ENCODE measurements at places on chromosomes 3 and 15.
A peak's percentile ranks its signal among the peaks of the same experiment; 100 is the strongest.

DNA sequence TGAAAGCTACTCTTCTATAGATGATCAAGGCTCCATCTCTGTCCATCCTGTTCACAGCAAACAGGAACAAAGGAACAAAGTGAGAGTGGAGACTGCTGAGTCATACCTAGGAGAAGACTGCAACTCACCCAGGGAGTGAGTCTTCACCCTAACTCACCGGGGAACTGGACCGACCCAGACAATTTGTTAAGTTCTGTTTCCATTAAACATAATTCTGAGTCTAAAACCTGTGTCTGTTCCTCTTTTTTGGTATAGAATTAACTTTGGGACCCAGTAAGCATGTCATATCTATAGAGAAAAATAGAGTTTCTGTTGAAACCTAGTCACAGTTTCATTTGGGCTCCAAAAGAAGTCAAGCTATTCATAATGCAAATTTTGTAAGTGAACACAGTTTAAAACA is 21.6 kb downstream of the CCDC80 start:
- no peak for DNase-seq

DNA sequence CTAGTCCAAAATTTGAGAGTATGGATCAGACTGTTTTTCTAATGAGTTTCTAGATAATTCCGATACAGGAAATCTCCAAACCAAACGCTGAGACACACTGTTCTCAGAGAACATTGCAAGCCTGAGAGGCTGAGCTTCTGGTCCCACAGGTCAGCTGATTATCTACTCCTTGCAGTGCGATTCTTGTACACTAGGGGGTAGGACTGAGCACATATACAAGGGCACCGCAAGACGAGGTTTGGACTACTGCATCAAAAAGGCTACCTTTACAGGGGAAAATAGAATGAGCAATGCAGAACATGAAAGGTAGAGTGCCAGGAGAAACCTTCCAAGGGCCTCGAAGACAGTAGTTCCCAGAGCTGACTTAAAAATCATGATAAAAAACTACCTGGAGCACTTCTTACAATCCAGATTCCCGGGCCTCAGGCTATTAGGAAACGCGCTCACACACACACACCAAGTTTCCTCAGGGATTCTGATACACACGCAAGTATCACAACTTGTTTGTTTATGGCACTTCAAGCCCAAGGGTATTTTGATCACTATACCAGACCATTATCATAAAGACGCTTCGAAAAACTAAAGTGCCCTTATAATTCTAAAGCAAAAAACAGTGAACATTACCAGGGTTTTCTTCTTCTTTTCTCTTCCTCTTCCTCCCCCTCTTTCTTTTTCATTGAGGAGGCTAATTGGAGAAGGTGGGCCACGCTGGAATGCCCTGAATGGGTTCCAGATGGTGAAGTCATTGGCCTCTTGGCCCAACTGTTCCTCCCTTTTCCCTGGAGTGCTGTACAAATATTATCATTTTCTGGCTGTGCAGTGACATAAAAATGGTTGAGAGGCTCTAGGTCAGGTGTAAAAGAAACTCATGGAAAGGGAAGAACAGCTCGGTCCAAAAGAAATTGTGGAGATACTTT is 61.8 kb downstream of the SLC12A8 start:
- DNase-seq: no peak

DNA sequence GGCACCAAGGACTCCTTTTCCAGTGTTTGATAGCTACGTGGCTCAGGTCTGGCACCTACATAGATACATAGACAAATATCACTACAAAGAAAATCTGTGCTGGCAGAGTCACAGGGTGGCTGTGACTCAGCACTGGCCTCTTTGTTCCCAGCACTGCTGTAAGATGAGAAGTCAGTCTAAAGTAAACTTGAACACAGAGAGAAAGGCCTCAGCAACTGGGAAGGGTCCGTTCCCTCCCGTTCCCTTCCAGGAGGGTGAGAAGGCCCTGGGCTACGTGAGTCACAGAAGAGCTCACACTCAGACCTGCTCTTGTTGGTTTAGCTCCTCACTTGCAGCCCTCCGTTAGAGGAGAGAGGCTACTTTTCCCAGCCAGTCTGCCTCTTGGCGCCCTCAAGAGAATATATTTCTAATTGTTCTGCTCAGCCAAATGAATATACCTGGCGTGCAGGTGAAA is 23.1 kb downstream of the ANXA2 start:
- no peak for DNase-seq

- no peak for DNase-seq
These were observed 44.5 kb upstream of the CCDC80 start for GRCh38 chr3:112685420-112685819.

DNA sequence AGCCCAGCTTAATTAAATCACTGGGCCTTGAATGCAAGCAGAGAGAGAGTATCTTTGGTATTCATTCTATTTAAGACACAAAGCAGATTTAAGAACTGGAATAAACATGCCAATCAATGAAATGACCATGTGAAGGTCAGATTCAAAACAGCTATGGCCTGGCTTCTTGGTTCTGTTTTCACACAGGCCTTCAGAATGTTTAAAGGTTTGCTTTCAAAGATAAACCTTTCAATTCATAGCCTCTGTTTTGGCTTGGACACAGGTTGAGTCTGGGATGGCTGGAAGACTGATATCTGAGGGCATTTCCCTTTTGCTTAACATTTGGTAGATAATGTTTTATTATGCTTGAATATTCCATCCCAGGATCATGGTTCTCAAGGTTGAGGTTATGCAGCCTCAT is 244.4 kb upstream of the KBTBD8 start:
- no peak for DNase-seq

- DNase-seq: no peak
These were observed 517.2 kb downstream of the SHQ1 start for GRCh38 chr3:72331076-72331475.

DNA sequence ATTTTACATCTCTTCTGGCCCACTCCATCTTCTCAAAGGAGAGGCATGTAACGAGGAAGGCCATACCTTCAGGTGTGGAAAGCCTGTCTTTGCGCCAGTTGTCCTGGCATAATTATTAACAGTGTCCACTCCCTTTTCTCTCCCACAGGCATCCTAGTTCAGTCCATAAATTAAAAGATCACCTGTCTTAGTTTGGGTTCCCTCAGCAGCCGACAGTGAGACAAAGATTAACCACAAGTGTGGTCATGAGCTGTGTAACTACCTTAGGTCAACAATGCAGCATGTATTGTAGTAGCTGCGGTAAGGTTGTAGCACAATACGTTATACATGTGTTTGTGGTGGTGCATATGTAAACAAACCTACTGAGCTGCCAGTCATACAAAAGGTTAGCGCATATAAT is 103.3 kb upstream of the GALNT15 start:
- no peak for DNase-seq

- no peak for DNase-seq
These were observed 7.9 kb upstream of the EOMES start for GRCh38 chr3:27729748-27730611.

DNA sequence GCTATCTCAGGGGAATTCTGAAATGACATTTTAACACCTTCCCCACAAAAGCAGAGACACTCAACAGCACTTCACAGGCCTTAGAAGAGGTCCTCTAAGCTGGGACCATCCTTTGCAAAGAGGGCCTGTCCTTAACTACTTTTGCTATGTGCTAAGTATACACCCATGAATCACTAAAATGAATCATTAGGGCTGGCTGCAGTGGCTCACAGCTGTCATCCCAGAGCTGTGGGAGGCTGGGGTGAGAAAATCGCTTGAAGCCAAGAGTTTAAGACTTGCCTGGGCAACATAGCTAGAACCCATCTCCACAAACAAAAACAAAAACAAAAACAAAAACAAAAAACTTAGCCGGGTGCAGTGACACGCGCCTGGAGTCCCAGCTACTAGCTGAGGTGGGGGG is 53.9 kb upstream of the MELTF start:
- DNase-seq: peak; percentile 47

DNA sequence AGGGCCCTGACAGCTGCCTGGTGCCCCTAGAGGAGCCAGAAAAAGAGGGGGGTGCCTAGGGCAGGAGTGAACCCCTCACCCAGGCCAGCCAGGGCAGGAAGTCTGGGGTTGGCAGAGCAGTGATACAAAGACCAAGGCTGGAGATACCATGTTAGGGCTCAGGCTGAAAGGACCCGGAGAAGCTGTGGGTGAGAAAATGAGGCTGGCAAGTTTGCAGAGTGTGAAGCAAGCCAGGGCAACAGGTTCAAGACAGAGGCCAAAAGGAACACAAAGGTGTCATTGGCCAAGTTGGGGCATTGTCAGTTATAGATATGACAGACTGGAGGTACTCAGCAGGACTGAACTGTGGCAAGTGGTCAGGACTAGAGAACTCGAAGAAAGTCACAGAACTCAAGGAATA is 40.6 kb upstream of the IREB2 start:
- no peak for DNase-seq

DNA sequence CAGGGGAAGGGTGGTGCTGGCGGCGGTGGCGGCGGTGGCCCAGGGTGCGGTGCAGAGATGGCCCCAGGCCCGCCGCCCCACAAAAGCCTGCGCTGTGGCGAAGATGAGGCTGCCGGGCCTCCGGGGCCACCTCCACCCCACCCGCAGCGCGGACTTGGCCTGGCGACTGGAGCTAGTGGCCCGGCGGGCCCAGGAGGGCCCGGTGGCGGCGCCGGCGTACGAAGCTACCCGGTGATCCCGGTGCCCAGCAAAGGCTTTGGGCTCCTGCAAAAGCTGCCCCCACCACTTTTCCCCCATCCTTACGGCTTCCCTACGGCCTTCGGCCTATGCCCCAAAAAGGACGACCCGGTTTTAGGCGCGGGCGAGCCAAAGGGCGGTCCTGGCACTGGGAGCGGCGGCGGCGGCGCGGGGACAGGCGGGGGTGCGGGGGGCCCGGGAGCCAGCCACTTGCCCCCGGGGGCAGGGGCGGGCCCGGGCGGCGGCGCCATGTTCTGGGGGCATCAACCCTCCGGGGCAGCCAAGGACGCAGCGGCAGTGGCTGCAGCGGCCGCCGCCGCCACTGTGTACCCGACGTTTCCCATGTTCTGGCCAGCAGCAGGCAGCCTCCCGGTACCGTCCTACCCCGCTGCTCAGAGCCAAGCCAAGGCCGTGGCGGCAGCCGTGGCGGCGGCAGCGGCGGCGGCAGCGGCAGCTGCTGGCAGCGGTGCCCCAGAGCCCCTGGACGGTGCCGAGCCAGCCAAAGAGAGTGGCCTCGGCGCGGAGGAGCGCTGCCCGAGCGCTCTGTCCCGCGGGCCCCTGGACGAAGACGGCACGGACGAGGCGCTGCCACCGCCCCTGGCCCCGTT is 1.6 kb downstream of the SKOR1 start:
- no peak for DNase-seq

DNA sequence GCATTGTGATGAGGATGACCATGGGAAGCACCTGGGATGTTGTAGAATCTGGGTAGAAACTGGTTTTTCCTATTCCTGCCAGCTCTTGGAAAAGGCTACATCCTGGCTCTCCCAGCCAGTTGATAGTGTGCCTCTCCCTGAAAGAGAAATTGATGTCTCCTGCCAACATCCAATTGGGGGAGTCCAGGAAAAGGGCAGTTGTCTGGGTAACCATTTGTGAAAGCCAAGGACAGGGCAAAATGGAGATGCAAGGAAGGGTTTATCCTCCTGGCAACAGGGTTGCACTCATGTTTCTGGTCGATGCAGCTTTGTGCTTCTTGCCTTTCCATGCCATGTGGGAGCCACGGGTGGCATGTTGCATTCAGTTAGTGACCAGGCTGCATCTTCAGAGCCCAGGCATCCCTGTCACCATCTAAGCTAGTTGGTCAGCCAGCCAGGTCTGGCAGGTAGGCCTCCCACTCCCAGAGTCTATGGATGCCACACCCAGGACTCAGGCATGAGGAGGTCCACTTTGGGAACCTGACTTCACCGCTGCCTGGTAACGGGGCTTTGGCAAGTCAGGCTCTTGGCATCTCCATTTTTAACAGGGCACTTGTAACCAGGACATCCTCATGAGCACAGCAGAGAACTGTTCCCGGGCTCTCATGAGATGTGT is 153.5 kb downstream of the DNAJB8 start:
- peak; percentile 41 for DNase-seq

DNA sequence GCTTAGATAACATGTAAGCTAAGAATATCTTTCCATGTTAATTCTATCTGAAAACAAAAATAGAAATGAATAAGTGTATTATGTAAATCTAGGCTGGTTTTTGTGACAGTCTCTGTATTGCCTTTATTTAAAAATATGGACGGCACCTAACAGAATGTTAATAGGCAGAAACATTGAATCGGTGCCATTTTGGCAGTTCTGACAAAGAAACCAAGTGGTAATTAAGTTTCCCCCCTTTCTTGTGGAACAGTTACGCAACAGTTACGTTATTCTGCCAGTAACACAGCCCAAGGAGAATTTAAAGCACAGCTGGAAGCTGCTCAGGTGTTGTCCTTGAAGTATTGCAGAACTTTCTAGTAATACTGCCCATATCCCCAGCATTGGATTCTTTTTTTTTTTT is 21.5 kb downstream of the LARS2 start:
- DNase-seq: no peak

DNA sequence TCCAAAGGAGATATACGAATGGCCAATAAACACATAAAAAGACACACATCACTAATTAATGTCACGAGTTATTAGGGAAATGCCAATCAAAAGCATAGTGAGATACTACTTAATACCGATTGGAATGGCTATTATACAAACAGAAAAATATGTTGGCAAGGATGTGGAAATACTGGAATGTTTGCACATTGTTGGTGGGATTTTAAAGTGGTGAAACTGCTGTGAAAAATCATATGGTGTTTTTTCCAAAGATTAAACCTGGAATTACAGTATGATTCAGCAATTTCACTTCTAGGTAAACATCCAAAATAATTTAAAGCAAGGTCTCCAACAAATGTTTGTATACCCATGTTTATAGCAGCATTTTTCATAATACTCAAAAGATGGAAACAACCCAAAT is 765.5 kb downstream of the VGLL3 start:
- DNase-seq: no peak

- DNase-seq: no peak
These were observed 189.0 kb downstream of the STT3B start for GRCh38 chr3:31721676-31722075.

DNA sequence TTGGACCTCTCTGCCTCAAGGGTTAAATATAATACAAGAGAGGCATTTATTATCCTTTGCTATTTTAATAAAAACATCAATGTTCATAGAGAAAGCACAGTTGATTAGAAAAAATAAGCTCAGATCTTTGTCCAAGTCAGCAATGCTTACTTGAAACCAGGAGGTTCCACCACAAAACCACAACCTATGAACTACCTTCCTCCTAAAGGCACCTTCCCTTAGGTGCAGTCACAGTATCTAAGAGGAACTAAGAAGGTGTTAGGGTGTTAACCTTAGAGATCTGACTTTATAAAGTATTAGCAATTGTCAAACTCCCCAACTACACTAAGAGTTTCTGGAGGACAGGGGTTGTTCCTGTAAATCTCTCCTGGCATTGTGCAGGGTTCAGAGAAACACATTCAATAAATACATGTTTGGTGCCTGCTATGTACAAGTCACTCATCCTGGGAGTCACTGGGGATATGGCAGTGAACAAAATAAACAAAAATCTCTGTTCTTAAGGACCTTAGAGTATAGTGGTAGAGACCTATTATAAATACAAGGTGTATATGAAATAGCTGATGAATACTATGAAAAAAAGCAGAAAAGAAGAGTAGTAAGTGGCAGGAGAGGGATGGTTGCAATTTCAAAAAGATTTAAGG is 208.6 kb downstream of the NFKBIZ start:
- DNase-seq: no peak

- no peak for DNase-seq
These were observed 191.4 kb downstream of the LRTM1 start for GRCh38 chr3:54736459-54736858.

All from dorsolateral prefrontal cortex (tissue), 122 donors.